ENCODE measurements at places on chromosomes 6 and 20.

GRCh38 chr20:58017970-58018530 lies 210.4 kb downstream of the ANKRD60 start:
- DNase-seq: no peak

DNA sequence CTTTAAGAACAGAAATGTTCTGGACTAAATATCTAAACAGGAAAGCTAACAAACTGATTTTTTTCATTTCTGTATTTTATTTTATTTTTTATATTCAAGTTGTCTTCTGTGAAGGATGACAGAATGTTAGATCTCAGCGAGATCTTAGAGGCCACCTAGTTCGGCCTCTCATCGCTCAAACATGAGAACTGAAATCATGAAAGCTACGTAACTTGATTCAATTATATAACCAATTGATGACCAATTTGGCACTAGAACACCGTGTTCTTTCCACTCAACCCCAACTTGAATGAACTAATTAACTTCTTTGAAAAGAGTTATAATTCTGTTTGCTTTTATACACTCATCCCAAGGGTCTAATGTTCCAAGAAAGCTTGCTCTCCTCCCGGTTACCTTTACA lies 24.6 kb upstream of the RNF217 start:
- no peak for DNase-seq

- no peak for DNase-seq
These were observed 75.2 kb downstream of the AKAP7 start for GRCh38 chr6:131210469-131210868.

GRCh38 chr20:21143194-21143890 lies 17.5 kb downstream of the KIZ start:
- DNase-seq: no peak

- no peak for DNase-seq
These were observed 102.5 kb downstream of the SASH1 start for GRCh38 chr6:148445116-148445515.

- DNase-seq: no peak
These were observed 2.5 kb upstream of the NELFCD start for GRCh38 chr20:58978351-58979190.

GRCh38 chr20:642398-643174 lies 10.4 kb downstream of the SRXN1 start:
- no peak for DNase-seq

DNA sequence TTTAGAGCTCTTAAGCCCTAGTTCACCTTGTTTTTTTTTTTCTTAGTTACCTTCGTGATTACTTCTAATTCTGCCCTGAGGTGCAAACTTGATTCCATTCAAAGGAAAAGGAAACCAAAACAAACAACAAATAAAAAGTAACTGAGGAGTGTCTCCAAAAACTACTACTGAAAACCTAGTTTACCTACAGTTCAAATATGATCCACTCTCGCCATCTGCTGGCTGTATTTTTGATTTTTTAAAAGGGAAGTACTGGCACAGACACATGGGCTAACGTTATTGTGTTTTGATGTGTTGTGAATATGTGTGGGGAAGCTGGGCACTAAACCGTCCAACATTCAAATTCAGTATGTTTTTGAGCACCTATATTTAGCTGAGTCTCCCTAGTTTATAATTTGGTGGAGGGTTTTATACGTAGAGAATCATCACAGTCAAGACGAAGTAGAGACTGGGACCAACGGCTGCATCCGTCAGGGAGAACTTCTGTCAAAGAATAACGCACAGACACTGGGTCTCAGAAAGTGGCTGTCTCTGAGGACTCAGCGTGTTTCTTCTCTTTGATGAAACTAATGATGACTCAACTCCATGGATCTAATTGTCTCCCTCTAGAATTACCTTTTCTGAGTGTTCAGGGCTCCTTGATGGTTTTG lies 373.5 kb upstream of the BTBD3 start:
- DNase-seq: no peak

- DNase-seq: no peak
These were observed 16.2 kb downstream of the TMEM14A start for GRCh38 chr6:52686878-52687699.

- no peak for DNase-seq
These were observed 50.2 kb downstream of the VAPB start for GRCh38 chr20:58438970-58439808.

DNA sequence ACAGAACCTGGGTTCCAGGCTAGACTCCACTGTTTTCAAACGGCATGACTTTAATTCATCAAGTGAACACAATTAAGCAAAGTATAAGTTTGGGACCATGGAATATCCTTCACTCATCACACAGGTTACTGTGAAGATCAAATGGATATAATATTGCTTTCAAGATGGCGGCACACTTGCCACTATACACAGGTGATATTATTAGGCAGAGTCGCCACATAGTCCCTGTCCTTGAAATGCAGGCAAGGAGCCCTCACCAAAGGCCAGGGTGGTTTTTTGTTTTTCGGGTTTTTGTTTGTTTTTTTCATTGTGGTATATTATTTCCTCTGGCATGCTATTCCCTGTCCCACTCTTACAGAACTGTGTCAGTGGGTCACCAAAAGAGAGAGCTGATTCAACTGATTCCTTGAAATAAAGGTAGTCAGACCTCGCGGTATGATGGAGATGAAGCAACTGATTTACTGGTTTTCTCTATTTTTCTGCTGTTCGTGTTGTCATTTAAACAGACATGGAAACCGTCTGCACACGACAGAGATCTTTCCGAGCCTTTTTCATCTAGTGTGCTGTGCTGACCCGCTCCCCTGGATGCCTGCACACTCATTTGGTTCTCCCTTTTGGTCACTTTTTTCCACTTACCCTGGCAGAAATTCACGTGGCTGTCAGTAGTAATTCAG lies 29.7 kb downstream of the MYB start:
- DNase-seq: no peak

DNA sequence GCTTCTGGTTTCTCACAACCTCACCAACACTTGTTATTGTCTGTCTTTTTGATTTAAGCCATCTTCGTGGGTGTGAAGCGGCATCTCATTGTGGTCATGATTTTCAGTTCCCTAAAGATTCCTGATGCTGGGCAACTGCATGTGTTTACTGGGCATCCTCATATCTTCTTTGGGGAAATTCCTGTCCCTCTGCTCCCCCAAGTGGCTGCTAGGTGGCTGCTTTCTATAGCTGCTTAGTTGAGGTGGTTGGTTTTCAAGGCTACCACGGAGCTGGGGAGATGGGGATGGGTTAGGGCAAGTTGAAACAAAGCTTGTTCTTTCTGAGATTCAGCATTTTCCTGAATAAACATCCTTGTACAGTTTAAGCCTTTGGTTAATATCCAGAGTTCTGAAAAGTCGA lies 403.9 kb upstream of the SULF2 start:
- no peak for DNase-seq

DNA sequence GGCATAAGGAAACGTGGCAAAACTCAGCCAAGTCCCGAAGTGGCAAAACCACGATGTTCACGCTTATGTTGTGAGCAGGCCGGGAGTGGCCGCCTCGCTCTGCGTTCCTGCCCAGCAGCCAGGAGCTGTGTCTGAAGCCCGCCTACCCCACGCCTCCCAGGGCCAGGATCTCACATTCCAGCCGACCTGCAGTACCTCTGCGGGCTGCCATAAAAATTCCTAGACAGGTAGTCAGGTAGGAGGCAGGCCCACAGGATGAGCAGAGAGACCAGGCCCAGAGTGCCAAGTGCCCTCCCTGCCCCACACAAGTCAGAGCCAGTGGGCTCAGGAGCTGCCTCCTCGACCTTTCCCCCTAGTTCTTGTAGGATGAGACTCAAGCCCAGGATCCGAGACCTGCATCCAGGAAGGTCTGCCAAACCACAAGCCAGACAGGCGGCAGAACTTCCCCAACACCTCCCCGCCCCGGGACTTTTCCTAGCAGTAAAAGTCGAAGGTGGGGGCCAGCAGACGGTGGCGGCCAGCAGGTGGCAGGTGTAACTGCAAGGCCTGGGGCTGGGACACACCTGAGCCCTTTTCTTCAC lies 16.7 kb downstream of the PMEPA1 start:
- no peak for DNase-seq

- no peak for DNase-seq
These were observed 103.6 kb downstream of the PHF3 start for GRCh38 chr6:63739094-63739687.

GRCh38 chr6:31350196-31351032 lies 6.6 kb downstream of the HLA-B start:
- DNase-seq: no peak

GRCh38 chr6:23003671-23004467 lies 434.5 kb downstream of the HDGFL1 start:
- DNase-seq: no peak

DNA sequence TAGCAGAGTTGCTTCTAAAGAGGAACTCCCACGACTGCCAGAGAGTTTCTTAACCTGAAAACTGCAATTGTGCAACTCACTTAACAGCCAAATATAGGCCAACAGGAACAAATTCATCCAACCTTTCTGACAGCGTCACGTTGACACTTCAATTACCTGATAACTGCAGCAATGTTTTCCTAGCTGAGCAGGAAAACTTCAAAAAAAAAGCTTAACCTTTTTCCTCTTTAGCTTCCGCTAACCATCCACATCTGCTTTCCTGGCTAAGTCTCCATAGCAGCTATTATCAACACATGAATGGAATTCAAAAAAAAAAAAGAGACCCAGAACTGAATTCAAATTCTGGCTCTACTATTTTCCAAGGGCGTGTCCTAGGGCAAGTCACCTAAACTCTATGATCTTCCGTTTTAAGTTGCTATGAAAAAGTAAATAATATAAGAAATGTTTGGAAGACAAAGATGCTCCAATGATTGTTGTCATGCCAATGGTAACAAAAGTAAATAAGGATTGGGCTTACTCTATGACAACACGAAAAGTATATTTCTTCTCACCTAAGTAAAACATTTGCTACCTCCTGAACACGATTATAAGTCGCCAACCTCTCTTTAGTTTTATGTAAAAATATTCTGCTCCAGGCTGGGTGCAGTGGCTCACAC lies 524.6 kb upstream of the JARID2 start:
- no peak for DNase-seq

- no peak for DNase-seq
These were observed 30.2 kb downstream of the TMX4 start for GRCh38 chr20:7989379-7989778.
